ENCODE measurements at places on chromosomes 12 and 14.

GRCh38 chr12:111840807-111841206, 1.2 kb upstream of the MAPKAPK5 start:
- no peaks in the 10 kb centered on the region for H3K27me3 ChIP-seq
- peaks cover 16% of the 10 kb centered on the region for H3K36me3 ChIP-seq
- no peak for DNase-seq
- peak overlapping the region; percentile 100 for H3K27ac ChIP-seq

DNA sequence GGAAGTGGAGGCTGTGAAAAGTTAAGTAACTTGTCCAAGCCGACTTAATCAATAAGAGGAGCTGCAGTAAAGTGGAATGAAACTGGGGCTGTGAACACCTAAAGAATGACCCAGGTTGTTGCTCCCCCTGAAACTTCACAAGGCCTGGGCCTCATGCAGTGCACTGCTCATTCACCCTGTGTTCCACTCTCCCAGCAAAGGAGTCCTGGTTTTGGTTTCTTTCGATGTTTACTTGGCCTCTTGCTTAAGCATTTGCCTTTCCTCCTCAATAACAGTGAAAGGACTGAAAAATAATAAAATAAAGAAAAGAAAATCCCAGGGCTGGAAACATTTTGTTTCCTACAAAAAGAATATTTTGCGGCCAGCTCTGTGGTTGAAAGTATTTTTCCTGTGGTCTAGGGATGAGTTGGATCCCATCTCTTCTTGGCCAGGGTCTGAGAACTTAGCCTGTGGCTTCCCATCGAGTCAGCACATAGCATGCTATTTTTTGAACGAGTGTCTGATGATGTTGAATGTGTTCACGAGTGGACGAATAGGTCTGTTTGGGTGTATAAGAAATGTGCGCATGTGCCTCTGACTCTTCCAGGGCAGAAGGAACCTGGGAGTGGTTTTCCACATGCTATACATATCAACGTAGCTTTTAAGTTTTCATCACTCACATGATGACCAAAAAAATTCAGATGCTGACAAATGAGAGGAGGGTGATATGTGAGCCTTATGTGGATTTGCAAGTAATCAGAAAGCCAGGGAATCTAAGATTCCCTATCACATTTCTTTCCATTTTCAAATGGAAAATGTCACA, 349.8 kb downstream of the ZFP36L1 start:
- no peaks in the 10 kb centered on the region for H3K4me1 ChIP-seq
- H3K27me3 ChIP-seq = no peaks in the 10 kb centered on the region
- DNase-seq = no peak
- no peaks in the 10 kb centered on the region for H3K36me3 ChIP-seq
- no peak overlapping the region for H3K27ac ChIP-seq

- no peaks in the 10 kb centered on the region for H3K36me3 ChIP-seq
- no peak for DNase-seq
- peaks cover 15% of the 10 kb centered on the region for H3K27me3 ChIP-seq
- H3K4me3 ChIP-seq = no peak overlapping the region
- no peak overlapping the region for H3K27ac ChIP-seq
- H3K4me1 ChIP-seq = no peaks in the 10 kb centered on the region
Measured at GRCh38 chr14:59130462-59130861, 58.0 kb upstream of the DAAM1 start.

DNA sequence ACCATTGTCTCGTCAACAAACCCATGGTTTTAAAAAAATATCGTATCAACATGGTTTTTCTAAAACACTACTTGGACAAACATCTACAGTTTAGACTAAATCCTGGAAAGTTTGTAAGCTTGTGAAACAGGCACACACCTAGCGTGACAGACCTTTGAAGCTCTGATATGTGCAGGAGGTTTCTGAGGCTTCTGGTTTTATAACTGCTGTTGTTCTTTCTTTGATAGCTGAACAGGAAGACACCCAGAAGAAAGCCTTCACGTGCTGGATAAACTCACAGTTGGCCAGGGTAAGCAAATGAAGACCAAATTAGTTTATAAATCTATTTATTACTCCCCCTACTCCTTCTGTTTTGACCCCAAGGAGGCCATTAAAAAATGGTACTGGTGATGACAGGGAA, 87.6 kb downstream of the SYNE2 start:
- H3K27ac ChIP-seq = peak overlapping the region; percentile 81
- H3K36me3 ChIP-seq = no peaks in the 10 kb centered on the region
- DNase-seq = peak; percentile 8
- H3K4me1 ChIP-seq = peaks cover 25% of the 10 kb centered on the region
- peak overlapping the region; percentile 40 for H3K4me3 ChIP-seq

- DNase-seq = no peak
- H3K36me3 ChIP-seq = peaks cover 3% of the 10 kb centered on the region
- peaks cover 39% of the 10 kb centered on the region for H3K4me1 ChIP-seq
- no peaks in the 10 kb centered on the region for H3K27me3 ChIP-seq
- no peak overlapping the region for H3K4me3 ChIP-seq
- no peak overlapping the region for H3K27ac ChIP-seq
Measured at GRCh38 chr14:93108105-93108504, 7.6 kb downstream of the ITPK1 start.

- no peak overlapping the region for H3K4me3 ChIP-seq
- H3K36me3 ChIP-seq = no peaks in the 10 kb centered on the region
- H3K27ac ChIP-seq = no peak overlapping the region
- H3K27me3 ChIP-seq = no peaks in the 10 kb centered on the region
- no peak for DNase-seq
Measured at GRCh38 chr14:44385906-44386305, 121.2 kb downstream of the FSCB start.

DNA sequence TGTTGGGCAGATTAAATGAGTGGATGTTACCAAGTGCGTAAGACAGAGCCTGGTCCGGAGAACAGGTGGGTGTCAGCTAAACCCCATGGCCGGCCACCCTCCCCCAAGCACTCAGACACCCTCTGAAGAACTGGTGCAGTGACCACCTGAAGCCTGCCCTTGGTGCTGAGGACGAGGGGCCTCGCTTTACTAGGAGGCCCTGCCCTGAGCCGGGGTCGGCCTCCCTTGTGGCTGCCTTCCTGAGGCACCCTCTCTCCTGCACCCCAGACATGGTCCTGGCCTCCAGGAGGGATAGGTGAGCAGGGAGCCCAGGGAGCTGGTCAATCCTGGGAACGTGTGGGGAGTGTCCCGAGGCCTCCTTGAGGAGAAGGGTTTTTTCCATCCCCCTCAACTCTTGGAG, 4.9 kb upstream of the KIF26A start:
- H3K4me1 ChIP-seq = peaks cover 8% of the 10 kb centered on the region
- peaks cover 11% of the 10 kb centered on the region for H3K36me3 ChIP-seq
- H3K4me3 ChIP-seq = no peak overlapping the region
- DNase-seq = no peak
- no peak overlapping the region for H3K27ac ChIP-seq

- no peak for DNase-seq
- peaks cover 21% of the 10 kb centered on the region for H3K4me1 ChIP-seq
- H3K27me3 ChIP-seq = peaks cover 7% of the 10 kb centered on the region
- peak overlapping the region; percentile 43 for H3K27ac ChIP-seq
- H3K4me3 ChIP-seq = peak overlapping the region; percentile 38
Measured at GRCh38 chr14:73814153-73814552, 37.5 kb upstream of the PTGR2 start.

- no peaks in the 10 kb centered on the region for H3K4me1 ChIP-seq
- no peaks in the 10 kb centered on the region for H3K36me3 ChIP-seq
- H3K4me3 ChIP-seq = no peak overlapping the region
- H3K27me3 ChIP-seq = no peaks in the 10 kb centered on the region
- no peak overlapping the region for H3K27ac ChIP-seq
- no peak for DNase-seq
Measured at GRCh38 chr12:13124656-13125505, 21.4 kb upstream of the GSG1 start.

- H3K27ac ChIP-seq = no peak overlapping the region
- H3K36me3 ChIP-seq = no peaks in the 10 kb centered on the region
- no peak for DNase-seq
- H3K4me3 ChIP-seq = no peak overlapping the region
- peaks cover 32% of the 10 kb centered on the region for H3K4me1 ChIP-seq
- peaks cover 4% of the 10 kb centered on the region for H3K27me3 ChIP-seq
Measured at GRCh38 chr14:98957211-98958047, 314.6 kb downstream of the BCL11B start.

DNA sequence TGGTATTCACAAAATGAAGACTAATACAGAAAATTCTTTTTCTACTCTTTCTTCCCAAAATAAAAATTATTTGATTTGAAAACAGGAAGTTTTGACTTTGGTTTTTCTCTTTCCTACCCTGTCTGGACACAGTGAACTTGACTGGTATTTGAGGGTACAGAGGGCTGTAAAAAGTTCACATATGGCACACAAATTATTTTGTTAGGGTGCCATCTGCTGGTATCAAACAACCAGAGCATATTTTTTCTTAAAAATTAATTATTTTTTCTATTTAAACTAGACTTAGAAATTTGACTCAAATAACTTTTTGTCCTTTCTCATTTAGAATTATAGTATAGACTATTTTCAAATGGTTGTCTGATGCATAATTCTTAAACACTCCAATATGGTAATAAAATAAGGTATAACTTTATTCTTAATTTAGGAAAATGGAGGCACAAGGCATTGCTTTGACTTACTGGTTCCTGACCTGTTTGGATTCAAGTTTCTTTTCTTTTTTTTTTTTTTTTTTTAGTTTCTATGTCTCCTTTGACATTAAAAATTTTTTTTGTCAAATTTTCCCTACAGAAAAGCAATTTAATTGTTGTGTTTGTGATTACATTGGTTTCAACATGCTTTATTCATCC, 390.6 kb downstream of the PRKD1 start:
- no peaks in the 10 kb centered on the region for H3K4me1 ChIP-seq
- H3K27ac ChIP-seq = no peak overlapping the region
- DNase-seq = no peak

GRCh38 chr12:98123021-98123461, 392.3 kb upstream of the TMPO start:
- DNase-seq = no peak
- no peaks in the 10 kb centered on the region for H3K36me3 ChIP-seq
- H3K27me3 ChIP-seq = peaks cover 11% of the 10 kb centered on the region
- no peak overlapping the region for H3K4me3 ChIP-seq
- no peak overlapping the region for H3K27ac ChIP-seq

- no peak overlapping the region for H3K27ac ChIP-seq
- no peaks in the 10 kb centered on the region for H3K27me3 ChIP-seq
- no peaks in the 10 kb centered on the region for H3K4me1 ChIP-seq
- no peak overlapping the region for H3K4me3 ChIP-seq
- DNase-seq = no peak
- H3K36me3 ChIP-seq = no peaks in the 10 kb centered on the region
Measured at GRCh38 chr12:87953256-87953860, 75.8 kb downstream of the C12orf50 start.

DNA sequence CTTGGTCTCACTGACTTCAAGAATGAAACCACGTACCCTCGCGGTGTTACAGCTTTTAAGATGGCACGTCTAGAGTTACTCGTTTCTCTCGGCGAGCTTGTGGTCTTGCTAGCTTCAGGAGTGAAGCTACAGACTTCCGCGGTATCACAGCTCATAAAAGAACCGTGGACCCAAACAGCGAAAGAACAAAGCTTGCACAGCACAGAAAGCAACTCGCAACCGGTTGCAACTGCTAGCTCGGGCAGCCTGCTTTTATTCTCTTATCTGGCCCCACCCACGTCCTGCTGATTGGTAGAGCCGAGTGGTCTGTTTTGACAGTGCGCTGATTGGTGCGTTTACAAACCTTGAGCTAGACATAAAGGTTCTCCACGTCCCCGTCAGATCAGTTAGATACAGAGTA, 4.2 kb upstream of the CLEC4C start:
- no peaks in the 10 kb centered on the region for H3K36me3 ChIP-seq
- H3K27ac ChIP-seq = no peak overlapping the region
- H3K4me3 ChIP-seq = no peak overlapping the region

- no peak for DNase-seq
- H3K27ac ChIP-seq = no peak overlapping the region
- no peak overlapping the region for H3K4me3 ChIP-seq
- H3K36me3 ChIP-seq = no peaks in the 10 kb centered on the region
- H3K4me1 ChIP-seq = no peaks in the 10 kb centered on the region
Measured at GRCh38 chr12:42706321-42706720, 116.8 kb upstream of the PRICKLE1 start.

DNA sequence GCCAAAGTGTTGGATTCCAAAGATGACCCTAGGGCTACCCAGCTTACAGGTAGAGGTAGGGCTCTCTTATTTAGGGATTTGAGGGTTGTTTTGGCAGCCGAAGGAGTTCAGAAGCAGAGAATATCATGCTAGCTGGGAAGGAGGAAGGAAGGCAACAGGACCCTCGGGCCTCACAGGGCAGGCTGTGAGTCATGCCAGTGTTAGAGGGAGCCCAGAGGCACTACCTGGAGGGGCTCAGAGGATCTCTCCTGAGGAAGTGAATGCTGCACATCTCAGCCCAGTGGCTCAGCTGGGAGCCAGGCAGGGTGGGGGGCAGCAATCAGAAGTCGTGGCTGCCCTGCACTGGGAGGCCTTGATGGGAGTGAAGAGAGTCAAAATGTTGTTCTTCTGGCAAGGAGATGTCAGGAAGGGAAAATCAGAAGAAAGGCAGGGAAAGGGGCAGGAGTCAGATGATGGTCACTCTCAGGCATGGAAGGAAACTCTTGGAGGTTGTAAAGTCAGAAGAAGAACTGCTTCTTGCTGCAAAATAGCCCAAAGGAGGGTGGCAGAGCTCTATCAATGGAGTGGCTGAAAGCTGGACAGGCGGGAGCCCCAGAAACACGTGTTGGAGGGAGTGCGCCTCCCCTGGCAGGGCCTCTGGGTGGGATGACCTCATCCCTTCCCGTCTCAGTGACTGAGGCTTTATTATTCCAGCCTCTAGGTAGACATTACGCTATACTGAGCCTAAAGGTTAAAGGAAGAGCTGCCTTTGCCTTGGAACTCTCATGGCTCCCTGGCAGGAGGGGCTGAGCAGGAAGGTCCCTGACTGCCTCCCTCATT, 141.3 kb downstream of the SMOC1 start:
- DNase-seq = no peak
- H3K4me1 ChIP-seq = peaks cover 19% of the 10 kb centered on the region
- H3K4me3 ChIP-seq = no peak overlapping the region
- H3K36me3 ChIP-seq = no peaks in the 10 kb centered on the region
- peaks cover 7% of the 10 kb centered on the region for H3K27me3 ChIP-seq

- H3K27me3 ChIP-seq = no peaks in the 10 kb centered on the region
- no peak overlapping the region for H3K4me3 ChIP-seq
- H3K36me3 ChIP-seq = no peaks in the 10 kb centered on the region
- peaks cover 50% of the 10 kb centered on the region for H3K4me1 ChIP-seq
- DNase-seq = no peak
Measured at GRCh38 chr12:27177706-27178105, 66.4 kb upstream of the STK38L start.

- H3K27ac ChIP-seq = no peak overlapping the region
- DNase-seq = no peak
- no peaks in the 10 kb centered on the region for H3K36me3 ChIP-seq
- H3K4me3 ChIP-seq = no peak overlapping the region
- no peaks in the 10 kb centered on the region for H3K4me1 ChIP-seq
Measured at GRCh38 chr12:12776261-12776660, 9.2 kb upstream of the APOLD1 start.

DNA sequence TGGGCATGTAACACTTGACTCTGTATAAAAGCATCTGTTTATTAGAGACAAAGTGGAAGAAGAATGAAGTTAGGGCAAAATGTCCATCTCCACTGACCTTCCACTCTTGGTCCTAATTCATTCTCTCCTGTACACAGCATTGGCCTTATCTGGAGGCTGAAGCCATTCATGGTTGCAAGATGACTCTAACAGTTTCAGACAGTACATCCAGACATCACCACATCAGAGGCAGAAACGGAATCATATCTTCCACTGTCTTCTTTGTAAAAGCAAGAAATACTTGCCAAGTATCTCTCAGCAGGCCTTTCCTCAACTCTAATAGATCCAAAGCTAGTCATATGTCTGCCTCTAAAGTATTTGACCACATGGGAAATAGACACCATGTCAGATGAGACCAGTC, 41.1 kb downstream of the PTHLH start:
- no peak overlapping the region for H3K4me3 ChIP-seq
- peaks cover 27% of the 10 kb centered on the region for H3K27me3 ChIP-seq
- DNase-seq = no peak
- no peaks in the 10 kb centered on the region for H3K4me1 ChIP-seq
